Fibroblast of skin of left biceps (primary cell): ENCODE measurements at places on chromosomes 7 and 10.

DNA sequence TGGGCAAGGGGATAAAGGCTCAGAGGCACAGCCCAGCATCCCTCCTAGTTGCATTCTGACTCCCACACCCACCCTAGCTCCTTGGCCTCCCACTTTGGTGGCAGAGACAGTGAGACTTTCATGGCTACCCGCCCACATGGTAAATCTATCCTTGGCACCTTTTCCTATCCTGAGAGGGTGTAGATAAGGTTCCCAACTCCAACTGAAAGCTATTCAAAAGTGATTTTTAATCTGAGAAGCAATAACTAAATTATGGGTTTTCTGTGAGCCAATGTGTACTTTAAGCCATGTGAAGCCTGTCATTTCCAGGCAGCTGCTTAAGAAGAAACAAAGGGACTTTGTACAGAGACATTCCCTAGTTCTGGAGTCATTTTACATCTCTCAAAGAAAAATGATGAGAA, 9.1 kb downstream of the LAMB1 start:
- DNase-seq: no peak

- DNase-seq: no peak
Measured at GRCh38 chr10:114709984-114710383, 51.9 kb upstream of the ABLIM1 start.

DNA sequence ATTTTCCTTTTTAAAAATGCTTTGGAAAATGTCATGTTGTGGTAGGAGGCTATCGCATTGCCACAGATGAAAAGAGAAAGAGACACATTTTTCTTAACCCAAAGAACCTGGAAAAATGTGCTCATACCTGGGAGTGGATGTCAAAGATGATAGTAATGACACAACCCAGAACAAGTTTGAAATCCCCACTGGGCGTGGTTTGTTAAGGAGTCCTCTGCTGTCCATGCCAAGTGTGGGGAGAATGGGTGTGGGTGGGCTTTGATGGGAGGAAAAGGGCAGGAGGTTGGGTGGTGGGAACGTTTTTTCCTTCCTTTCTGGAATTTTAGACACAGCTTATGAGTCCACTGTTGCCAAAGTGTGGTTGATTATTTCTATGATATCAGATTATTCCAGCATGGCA, 10.9 kb downstream of the OPTN start:
- no peak for DNase-seq

DNA sequence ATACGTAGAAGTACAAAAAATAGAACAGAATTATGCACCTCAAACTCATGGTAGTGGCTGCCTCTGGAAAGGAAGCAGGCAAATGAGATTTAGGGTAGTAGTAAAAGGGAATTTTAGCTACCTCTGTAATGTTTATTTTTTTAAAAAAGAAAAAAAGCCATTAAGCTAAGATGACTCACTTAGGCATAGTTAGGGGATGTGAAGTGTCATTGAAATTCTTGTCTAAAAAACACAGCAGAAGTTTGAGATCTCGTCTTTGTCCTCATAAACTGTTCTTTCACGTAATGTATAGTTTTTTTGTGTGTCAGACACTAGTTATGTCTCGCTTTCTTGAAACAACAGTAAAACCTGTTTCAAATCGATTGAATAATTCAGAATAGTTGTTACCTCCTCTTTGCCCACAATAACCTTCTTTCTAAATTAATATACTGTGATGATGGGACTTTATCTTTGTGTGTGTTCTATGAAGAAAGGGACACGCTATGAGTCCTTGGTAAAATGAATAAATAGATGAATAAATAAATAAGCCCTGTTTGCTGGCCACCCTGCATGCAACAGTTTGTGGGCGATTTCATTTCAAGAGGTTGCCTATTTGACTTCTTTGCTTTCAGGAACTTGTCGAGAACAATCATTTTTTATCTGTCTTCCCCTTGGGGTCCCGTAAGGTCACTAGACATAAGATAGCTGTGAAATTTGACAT, 14.5 kb upstream of the FBXW4 start:
- no peak for DNase-seq

DNA sequence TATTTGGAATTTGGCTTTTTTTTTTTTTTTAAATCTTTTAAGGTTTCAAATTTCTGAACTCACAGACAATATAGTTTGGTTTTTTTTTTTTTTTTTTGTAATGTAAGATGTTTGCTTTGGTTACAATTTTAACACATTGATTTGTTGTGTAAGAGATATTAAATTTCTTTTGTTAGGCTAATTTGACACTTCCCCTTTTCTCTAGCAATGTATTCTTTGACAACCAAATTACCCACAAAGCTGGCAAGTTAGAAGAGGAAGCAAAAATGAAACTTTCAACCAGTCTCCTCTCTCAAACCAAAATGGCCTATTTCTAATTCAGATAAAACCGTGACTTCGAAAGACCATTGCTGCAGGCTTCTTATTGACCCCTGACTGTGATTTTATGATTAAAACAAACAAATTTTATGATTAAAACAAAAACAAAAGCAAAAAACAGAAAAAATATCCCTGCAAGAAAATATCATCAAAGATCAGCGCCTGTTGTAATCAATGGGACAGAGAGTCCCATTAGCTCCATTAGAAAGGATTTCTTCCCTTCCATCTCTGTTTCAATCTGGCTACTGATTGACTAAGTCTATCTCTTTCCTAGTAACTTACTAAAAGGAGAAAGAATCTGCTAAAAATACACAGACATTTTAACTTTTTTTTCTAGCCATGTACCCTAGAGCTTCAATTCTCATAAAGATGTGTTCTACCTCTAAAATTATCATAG, 489.2 kb downstream of the MDFIC start:
- no peak for DNase-seq

GRCh38 chr10:114920459-114920858, 17.5 kb upstream of the TRUB1 start:
- no peak for DNase-seq

DNA sequence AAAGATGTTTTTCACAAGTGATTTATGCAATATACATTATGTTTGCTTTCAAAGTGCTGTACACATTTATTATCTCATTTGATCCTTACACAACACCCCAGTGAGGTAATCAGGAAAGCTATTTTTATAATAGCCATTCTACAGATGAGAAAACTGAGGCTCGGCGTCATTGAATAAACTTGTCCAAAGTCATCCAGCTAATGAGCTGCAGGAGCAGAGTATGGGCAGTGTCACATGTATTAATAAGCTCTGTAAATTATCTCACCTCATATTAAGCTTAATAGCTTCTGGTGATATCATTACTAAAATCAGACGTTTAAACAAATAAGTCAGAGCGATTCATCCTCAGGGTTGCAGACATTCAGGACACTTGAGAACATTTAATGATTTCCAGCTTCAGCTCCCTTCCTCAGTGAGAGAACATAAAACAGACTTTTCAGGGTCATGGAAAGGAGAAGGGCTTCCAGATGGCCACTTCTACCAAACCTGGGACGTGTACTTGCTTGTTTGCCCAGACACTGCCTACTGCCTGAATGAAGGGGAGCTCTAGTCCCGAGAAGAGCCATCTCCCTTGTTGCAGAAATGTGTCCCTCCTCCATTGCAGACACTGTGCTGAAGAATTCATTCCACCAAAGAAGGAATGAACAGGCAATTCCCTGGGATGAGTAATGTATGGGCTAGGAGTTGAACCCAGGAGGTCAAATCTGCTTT, 20.5 kb upstream of the FZD1 start:
- DNase-seq: no peak
